ENCODE measurements at places on chromosomes 16 and 17.

DNA sequence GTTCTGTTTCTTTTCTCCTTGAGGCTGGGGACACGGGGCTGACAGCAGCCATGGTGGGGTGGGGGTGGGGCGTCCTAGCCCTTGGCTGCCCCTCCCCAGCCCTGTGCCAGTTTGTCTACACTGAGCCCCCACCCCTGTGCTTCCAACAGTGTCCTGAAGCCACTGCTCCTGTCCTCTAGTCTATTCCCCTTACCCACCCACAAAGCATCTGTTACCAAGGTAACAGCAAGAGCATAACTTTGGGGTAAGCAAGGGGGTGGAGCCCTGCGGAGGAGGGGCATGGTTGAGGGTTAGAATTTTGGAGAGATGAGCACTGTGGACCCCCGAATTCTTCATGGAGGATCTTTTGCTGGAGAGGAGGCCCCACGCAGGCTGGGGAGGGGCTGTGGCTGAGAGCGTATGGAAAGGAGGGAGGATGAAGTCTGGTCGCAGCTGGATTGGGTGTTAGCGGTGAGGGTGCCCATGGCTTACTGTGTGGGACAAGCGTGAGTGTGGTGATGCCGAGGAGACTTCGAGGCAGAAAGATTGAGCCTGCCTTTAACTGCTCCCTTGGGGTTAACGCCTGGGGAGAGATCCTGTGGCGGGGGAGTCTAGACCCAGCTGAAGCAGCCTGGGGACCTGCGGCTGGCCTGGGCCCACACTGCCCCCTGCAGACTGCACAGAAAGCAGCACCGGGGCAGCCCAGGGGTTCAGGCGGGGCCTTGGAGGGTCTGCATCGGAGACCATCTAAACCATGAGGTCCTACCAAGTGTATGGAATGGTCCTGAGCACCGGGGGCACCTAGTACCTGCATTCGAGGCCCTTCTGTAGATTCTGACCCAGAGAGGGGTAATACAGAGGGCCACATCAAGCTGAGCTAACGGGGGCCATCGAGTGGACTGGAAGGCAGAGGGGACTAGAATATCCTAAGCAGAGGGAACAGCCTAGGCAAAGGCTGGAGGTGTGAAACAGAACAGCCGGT is 6.1 kb upstream of the STAC2 start:
- DNase-seq = no peak

- no peak for DNase-seq
Measured at GRCh38 chr16:48862087-48862532, 252.1 kb upstream of the N4BP1 start.

GRCh38 chr17:47719411-47720152 is 13.5 kb upstream of the TBX21 start:
- DNase-seq = no peak

DNA sequence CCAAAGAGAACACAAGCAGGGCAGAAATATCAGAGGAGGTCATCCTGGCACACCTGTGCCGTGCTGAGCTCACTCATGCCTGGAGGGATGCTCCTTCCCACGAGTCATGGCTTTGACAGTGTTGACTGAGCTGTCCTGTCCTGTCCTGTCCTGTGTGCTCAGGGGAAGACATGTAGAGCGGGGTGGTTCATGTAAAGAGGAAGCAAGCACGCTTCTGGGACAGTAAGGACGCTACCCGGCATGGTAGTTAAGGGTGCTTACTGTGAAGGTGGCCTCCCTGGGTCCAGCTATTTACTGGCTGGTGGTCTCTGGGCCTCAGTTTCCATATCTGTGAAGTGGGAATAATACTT is 398 bp downstream of the LGALS9 start:
- no peak for DNase-seq

DNA sequence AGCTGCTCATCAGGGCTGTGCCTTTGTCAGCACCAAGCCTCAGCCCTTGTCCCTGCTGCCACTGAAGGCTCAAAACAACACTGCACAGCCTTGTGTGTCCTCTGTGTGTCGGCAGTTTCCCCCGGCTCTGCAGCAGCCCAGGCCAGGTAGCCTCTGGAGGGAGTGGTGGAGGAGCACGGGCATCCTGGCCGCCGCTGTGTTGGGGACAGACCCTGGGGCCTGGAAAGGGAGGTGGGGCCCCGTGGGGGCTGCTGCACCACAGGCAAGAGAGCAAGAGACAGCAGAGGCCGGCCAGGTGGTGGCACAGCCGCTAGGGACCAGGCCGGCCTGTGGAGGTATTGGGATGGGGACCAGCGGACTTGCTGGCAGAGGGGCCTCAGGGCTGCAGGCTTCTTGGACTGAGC is 96.9 kb upstream of the ZNF750 start:
- DNase-seq = no peak

GRCh38 chr17:81899514-81900166 is 2.4 kb upstream of the NPB start:
- DNase-seq = no peak

DNA sequence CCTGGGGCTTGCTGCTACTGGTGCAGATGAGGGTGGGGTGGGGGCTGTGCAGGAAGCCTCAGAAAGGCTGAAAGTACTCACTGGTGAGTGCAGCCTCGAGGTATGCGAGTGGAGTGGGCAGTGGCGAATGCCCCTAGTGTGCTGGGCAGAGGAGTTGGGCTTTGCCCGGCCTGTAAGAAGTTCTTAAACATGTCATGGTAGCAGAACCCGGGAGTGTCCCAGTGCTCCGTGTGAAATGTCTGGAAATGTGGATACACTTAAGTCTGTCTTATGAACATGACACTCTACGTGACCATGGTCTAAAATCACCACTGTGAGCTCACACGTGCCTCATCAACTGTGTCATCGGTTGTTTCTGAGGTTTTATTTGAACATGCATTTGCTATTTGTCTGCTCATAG is 1.7 kb downstream of the SMTNL2 start:
- no peak for DNase-seq

DNA sequence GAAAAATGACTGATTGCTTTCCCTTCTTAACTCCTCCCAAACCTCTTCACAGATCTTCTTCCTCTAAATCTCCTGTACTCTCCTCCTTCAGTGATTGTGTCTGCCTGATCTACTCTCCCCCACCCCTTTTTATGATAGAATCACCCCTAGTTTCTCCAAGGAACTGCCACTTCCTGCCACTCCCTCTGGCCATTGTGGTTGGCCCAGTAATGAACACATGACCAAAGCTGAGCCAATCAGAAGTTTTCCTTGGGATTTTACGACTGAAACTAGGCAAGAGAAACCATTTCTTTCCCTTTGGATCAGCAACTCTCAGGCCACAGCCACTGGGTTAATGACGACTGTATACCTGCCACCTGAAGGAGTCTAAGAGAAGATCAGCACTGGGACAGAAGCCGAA is 15.9 kb downstream of the IRX3 start:
- no peak for DNase-seq

- DNase-seq = no peak
Measured at GRCh38 chr17:77480509-77481215, 339.9 kb downstream of the SEC14L1 start.
